Stimulated activated CD4-positive, alpha-beta T cell treated with anti-CD3 and anti-CD28 coated beads, TNF-alpha, amount 100 ng/mL, for 1 hour (primary cell): ENCODE measurements at places on chromosomes 12 and 14.

DNA sequence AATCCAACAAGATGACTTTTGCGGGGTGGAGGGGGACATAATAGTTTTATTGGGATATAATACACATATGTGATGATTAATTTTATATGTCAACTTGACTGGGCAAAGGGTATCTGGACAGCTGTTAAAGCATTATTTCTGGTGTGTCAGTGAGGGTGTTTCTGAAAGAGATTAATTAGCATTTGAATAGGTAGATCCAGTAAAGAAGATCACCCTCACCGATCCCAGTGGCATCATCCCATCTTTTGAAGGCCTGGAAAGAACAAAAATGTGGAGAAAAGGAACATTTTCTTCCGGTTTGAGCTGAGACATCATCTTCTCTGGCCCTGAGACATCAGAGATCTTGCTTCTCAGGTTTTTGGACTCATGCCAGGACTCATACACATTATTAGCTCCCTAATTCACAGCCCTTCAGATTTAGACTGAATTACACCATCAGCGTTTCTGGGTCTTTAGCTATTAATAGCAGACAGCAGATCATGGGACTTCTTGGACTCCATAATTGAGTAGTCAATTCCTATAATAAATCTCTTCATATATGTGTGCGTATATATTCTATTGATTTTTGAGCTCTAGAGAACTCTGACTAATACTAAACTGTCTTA, 283.6 kb downstream of the PCNX1 start:
- no peak for DNase-seq

DNA sequence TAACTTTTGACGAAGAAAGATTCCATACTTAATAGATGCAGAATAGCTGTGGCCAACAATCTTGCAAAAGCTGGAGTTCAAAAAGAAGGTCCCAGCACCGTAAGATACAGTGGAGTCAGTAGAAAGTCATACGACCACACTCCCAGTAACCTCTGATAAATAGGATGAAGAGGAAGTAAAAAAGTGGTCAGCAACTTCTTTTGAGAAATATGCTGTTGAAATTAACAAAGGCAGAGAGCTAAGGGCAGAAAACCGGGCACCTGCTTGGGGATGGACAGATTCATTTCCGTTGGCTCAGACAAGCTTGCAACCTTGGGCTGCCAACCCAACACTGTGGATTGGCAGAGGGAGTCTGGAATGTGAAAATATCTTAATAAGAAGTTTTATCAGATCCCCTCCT, 40.0 kb downstream of the BTG1 start:
- DNase-seq: no peak

GRCh38 chr12:132066345-132066685, 77.8 kb downstream of the DDX51 start:
- DNase-seq: no peak

- no peak for DNase-seq
Observed at GRCh38 chr12:91687052-91688017, 458.3 kb downstream of the BTG1 start.

DNA sequence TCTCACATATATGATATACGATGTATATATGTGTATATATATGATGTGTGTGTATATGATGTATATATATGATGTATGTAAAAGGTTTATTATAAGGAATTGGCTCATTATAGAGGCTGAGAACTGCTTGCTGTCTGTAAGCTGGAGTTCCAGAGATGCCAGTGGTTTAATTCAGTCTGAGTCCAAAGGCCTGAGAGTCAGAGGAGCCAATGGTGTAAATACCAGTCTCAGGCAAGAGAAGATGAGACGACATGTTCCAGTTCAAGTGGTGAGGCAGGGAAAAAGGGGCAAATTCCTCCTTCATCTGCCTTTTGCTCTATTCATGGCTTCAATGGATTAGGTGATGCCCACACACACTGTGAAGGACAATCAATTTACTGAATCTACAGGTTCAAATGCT, 17.1 kb upstream of the STYK1 start:
- no peak for DNase-seq

- no peak for DNase-seq
Observed at GRCh38 chr14:105841022-105842009, 314.9 kb downstream of the TMEM121 start.

DNA sequence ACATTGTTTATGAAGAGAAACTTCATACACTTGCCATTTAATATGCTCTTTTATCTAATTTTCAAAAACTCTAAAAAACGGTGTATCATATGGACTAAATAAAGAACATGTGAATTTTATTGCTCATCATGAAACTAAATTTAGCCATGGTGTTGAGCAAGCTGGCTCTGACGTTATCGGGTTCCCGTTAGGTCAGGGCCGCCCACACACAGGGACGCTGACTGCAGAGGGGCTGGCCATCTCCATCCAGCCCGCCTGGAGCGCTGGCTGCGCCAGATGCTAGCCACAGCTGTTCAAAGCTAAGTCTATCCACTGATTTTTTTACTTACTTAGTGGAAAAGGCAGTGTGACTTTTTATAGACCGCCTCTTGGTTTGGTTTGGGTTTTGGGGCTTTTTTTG, 36.5 kb upstream of the DYNC1H1 start:
- DNase-seq: no peak

DNA sequence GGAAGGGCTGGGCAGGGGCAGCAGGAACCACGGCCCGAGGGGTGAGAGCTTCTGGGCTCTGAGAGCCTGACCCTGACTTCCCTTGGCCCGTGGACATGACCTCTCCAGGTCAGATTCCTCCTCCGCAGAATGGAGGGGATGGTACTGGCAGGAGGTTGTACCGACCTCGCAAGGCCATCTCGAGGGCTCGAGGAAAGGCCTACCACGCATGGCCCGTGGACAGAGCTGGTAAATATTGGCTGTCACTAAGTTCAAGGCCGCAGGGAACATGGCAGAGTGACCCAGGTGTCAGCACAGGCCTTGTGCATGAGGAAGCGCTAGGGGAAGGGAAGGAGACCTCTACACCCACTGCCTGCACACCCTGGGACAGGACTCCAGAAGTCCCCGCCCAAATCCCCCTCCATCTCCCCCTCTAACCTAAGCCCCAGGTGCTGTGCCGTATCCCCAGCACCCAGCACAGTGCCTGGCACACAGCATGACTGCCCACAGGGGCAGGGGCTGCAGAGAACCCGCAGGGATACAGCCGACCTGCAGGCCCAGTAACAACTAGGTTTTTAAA, 54.9 kb upstream of the PPP2R5C start:
- DNase-seq: no peak

DNA sequence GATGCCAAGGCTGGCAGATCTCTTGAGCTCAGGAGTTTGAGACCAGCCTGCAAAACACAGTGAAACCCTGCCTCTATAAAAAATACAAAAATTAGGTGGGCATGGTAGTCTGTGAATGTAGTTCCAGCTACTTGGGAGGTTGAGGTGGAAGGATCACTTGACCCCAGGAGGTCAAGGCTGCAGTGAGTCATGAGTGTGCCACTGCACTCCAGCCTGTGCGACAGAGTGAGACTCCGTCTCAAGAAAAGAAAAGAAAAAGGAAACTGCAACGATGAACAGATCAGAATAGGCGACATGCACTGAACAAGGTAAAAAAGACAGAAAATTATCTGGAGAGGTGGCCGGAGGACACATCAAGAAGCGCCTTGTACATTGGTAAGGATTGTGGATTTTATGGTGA, 273.7 kb upstream of the AMIGO2 start:
- no peak for DNase-seq

DNA sequence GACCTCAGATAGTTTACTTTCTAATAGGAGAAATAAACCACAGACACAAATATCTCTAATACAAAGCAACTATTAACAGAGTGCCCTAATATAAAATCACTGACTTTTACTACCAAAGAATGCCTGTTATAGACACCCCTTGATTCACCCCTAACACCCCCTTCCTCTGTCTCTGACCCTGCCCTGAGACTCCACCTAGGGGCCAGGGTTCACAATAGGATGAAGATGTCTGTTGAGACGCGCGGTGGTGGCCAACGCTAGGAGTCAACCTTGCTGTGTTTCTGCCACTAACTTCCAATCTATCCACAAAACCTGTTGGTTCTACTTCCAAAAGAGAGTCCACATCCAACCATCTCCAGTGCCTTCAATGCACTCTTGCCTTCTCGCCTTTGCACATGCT, 10.9 kb upstream of the TC2N start:
- no peak for DNase-seq

DNA sequence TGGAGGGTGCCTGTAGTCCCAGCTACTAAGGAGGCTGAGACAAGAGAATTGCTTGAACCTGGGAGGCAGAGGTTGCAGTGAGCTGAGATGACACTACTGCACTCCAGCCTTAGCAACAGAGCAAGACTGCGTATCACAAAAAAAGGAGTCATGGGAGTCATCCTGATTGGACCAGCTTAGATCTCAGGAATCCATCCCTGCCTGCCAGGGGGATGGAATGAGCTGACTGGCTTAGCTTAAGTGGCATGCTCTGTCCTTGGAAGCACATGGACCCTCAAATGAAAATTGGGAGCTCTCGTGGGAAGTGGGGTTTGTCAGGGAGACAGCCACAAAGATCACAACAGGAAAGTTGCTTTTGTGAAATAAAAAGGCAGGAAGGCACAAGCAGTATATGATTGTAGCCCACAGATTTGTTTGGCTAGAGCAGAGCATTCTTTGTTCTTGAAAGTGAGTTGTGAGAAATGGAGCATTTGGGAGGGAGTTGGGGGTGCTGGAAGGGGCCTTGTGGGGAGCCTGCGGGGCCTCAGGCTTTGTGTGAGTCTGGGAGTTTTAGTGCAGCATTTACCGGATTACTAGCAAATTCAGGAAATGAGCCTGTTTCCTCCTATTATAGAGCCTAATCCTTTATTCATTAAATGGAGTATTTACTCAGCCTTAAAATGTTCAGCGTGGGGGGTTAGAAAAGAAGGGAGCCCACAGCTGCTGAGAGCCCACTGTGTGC, 30.7 kb downstream of the DGLUCY start:
- no peak for DNase-seq

- DNase-seq: no peak
Observed at GRCh38 chr14:23077962-23078361, 17.0 kb downstream of the ACIN1 start.

DNA sequence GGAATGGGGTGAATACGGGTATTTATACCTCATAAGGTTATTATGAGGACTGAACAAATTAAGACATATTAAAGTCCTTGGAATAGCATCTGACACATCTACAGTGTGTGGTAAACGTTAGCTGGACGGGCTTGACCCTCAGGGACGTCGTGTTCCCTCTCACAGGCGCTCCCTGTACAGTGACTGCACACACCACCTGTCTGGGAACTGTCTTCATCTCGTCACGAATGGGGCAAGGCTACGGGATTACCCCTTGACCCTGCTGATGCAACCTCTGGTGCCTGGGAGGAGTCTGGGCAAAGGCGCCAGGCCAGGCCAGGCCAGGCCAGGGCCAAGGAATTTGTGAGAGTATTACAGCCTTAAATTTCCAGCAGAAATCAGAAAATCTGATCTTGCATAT, 191.1 kb downstream of the CALM1 start:
- DNase-seq: no peak

DNA sequence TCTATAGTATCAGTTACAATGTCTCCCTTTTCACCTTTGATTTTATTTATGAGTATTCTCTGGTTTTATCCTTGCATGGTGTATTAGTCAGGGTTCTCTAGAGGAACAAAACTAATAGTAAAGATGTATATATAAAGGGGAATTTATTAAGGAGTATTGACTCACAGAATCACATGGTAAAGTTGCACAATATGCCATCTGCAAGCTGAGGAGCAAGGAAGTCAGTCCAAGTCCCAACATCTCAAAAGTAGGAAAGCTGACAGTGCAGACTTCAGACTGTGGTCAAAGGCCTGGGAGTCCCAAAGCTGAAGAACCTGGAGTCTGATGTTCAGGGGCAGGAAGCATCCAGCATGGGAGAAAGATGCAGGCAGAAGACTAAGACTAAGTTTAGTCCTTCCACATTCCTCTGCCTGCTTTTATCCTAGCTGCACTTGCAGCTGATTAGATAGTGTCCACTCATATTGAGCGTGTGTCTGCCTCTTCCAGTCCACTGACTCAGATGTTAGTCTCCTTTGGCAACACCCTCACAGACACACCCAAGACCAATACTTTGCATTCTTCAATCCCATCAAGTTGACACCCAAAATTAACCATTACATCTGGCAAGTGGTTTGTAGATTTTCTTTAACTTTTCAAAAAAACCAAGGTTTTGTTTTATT, 308.0 kb upstream of the LMO3 start:
- no peak for DNase-seq

GRCh38 chr12:18723752-18724151, 14.1 kb downstream of the PLCZ1 start:
- no peak for DNase-seq

GRCh38 chr12:77435446-77436091, 370.2 kb upstream of the E2F7 start:
- no peak for DNase-seq
